Urinary bladder (tissue), 4 donors: ENCODE measurements at places on chromosomes 6 and 20. TPM values are rescaled to one million over a fixed set of nuclear protein-coding genes. Genes with fewer than 3 reads are reported as not detected.

Gene ADAM33
- 88.2 TPM for total RNA-seq

Gene EPPIN
- total RNA-seq = not detected

Gene BMP7
- total RNA-seq = 12.1 TPM

Gene HLA-DQB1
- 4.0 TPM for total RNA-seq

Gene BPIFB2
- not detected for total RNA-seq

Gene SAYSD1
- total RNA-seq = 20.1 TPM

Gene PTGIS
- 118 TPM for total RNA-seq

Gene NCR2
- not detected for total RNA-seq

Gene BTBD3
- total RNA-seq = 189 TPM

Gene OR10C1
- not detected for total RNA-seq

Gene LHFPL5
- total RNA-seq = not detected

Gene TRERF1
- total RNA-seq = 12.1 TPM

Gene BTN1A1
- total RNA-seq = 0.16 TPM

Gene STMND1
- total RNA-seq = not detected

Gene CLVS2
- 2.1 TPM for total RNA-seq

Gene LGSN
- not detected for total RNA-seq

Gene OCSTAMP
- total RNA-seq = not detected

Gene PDE7B
- total RNA-seq = 34.2 TPM

Gene LINC00237
- total RNA-seq = not detected

Gene EYA4
- total RNA-seq = 20.9 TPM

Gene GJA10
- total RNA-seq = not detected

Gene MAS1
- 0.05 TPM for total RNA-seq

Gene DPM1
- 56.3 TPM for total RNA-seq

Gene CST7
- total RNA-seq = not detected

Gene SNRNP48
- total RNA-seq = 34.4 TPM

Gene SLC17A9
- 8.9 TPM for total RNA-seq

Gene DOK5
- 20.4 TPM for total RNA-seq

Gene RAD21L1
- total RNA-seq = not detected

Gene GHRH
- not detected for total RNA-seq
